ENCODE measurements at places on chromosomes 4 and X.

DNA sequence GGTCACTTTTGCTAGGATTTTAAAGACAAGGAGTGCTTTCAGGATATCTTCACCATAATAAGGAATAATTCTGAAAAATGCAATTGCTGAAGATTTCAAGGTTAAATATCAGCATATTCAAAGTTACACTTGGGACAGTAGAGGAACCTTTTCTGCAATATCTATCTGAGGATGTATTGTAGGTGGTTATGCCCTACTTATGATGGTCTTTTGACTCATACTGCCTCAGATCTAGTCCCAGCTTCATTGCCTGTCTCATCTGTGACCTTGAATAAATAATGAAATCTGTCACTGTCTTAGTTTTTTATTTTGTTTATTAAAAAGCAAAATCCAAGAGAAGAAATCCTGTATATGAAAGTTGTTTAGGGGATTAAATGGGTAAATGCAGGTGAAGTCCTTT lies 2.9 kb downstream of the BANK1 start:
- DNase-seq = no peak

DNA sequence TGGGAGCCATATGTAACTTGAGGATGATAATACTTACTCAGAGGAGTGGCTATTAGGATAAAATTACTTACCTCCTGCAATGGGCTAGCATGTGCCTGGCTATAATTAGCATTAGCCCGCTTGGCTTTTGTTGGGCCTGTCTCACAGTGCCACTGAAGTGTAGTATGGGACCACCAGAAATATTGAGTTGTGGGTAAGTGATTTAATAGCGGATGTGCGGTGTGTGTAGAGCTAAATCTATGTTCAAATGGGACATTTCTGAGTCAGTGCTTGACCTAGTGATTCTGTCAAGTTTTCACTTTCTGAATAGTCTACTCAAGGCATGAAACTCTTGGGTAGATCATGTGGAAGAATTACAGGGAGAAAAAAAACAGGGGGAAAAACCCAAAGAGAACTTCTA lies 3.5 kb upstream of the CLNK start:
- DNase-seq = no peak

- no peak for DNase-seq
Observed at GRCh38 chr4:123017636-123018395, 95.4 kb upstream of the NUDT6 start.

- no peak for DNase-seq
Observed at GRCh38 chrX:57906790-57907189, 3.5 kb downstream of the ZXDA start.

GRCh38 chr4:102809691-102810090 lies 17.7 kb downstream of the UBE2D3 start:
- no peak for DNase-seq

- DNase-seq = no peak
Observed at GRCh38 chrX:24150898-24151297, 1.4 kb downstream of the ZFX start.

DNA sequence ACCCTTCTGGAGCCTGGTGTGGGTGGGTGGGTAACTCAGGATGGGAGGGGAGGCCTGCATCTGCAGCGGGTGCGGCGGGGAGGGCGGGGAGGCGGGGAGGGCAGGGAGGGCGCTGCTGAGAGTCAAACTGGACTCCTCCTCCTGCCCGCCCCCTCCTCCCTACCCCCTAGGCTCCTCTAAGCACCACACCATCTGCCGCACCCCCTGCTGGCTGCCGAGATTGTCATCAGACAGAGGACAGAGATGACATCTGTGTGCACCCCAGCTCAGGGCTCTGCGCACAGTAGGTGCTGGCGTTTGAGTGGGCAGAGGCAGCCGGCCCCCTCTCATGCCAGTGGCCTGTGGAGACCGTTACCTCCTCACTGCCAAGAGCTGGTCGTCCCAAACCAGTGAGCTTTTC lies 10.6 kb upstream of the HMX1 start:
- DNase-seq = no peak
